ENCODE measurements at places on chromosomes 16 and 17.

GRCh38 chr17:60757437-60757836 lies 79.8 kb downstream of the BCAS3 start:
- DNase-seq, result no peak

- no peak for DNase-seq
Observed at GRCh38 chr17:2212400-2212981, 91.1 kb downstream of the SMG6 start.

GRCh38 chr17:78506454-78507309 lies 70.5 kb downstream of the DNAH17 start:
- DNase-seq, result no peak

GRCh38 chr16:12414281-12414680 lies 389.4 kb downstream of the CPPED1 start:
- no peak for DNase-seq

GRCh38 chr16:3797904-3798811 lies 80.8 kb upstream of the TRAP1 start:
- DNase-seq, result no peak

- no peak for DNase-seq
Observed at GRCh38 chr16:79381603-79382042, 218.9 kb downstream of the MAF start.

DNA sequence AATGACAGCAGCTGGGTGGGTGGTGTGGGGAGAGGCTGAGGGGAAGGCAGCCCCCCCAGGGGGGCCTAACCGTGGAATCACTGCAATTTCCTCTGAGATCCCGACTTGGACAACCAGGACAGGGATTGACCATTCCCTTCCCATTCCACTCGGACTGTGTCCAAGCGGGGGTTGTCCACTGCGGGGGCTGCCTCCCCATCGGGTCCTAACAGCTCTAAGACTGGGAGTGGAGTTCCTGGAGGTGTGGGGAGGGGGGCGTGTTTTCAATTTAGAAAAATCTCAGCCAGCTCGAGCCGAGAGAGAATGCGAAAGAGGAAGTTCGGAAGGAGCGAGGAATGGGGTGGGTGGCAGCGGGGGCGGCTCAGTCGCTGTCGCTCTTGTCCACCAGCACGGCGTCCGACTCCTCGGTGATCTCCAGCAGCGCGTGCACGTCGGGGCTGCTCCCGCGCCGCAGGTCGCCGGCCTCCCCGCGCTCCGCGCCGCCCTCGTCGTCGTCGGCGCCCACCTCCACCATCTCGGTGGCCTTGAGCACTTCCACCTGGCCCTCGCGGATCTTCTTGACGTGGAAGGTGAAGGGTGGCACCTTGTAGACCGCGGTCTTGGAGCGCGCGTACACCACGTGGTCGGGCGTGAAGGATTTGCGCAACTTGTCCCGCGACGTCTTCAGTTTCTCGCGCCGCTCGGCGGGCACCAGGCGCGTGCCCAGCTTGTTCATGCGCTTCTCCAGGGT lies 16.2 kb upstream of the STAT3 start:
- DNase-seq, result no peak

DNA sequence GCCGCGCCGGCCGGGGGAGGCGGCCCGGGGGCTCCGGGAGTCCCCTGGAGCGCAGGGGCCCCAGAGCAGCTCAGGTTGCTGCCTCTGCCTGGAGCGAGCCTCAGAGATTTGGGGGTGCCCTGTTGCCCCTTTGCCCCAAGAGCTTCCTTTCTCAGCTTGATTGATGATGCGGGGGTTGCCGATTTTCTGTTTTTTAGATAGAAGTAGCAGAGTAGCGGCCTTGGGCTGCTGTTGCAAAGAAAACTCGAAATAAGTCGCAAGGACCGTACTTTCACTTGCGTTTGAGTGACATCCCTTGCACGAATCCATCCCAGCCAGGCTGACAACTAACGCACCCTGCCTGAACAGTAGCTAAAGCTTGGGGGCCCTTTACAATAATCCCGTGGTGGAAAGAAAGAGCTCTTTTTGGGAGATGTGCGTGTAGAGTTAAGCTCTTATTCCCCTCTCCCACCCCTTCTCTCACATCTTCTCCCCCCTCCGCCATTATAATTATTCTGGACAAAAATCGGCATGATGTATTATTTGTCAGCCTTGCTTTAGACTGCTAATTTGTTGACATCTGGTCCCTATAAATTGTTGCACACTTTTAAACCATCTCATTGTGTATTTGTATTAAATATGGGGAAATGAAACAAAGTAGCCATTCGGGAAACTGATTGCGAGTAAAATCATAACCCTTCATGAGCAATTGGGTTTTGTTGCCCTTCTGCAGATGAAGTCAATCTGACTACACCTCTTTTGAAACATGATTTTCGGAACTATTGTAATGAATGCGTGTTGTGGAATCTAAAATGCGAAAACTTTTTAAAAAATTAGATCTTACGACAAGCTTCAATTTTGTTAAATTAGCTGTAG lies 873 bp downstream of the USP10 start:
- DNase-seq, result peak; percentile 8

All from NCI-H1417 (cell line).